ENCODE measurements at places on chromosomes 7 and 10.

GRCh38 chr7:29254591-29254990 lies 60.0 kb downstream of the CHN2 start:
- DNase-seq = no peak

GRCh38 chr7:444606-445005 lies 75.0 kb downstream of the PDGFA start:
- no peak for DNase-seq

GRCh38 chr10:5355594-5356301 lies 9.0 kb upstream of the UCN3 start:
- no peak for DNase-seq

DNA sequence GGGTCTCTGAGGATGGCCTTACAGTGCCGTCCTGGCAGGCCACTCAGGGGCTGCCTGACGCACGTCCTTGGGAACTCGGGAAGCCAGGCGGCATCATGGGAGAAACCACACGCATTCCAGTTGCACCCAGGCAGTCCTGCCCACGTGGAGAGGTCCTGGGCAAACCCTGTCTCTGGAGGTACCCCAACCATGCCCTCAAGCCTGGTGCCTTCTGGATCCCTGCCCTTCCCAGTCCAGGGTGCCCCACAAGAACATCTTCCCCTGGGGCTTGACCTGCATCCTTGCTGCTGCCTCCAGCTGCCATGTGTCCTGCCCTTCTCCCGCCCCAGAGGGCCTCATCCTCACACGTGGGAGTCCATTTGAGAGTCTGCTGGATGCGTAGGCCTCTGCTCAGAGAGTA lies 200.3 kb upstream of the PPP2R2D start:
- no peak for DNase-seq

DNA sequence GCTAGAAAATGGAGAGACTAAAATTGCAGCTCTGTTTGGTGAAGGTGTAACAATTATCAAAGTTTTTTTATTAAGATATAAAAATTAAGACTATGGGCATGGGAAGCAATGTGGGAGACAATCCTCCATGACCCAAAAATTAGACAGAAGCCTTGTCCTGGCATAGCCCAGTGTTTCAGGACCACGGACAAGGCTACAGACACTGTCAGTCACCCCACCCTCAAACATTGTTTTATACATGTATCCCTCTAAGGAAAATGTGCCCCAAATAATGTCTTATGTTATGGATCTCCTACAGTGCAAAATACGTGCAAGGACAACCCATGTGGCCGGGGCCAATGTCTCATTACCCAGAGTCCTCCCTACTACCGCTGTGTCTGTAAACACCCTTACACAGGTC lies 24.0 kb downstream of the HABP2 start:
- no peak for DNase-seq

DNA sequence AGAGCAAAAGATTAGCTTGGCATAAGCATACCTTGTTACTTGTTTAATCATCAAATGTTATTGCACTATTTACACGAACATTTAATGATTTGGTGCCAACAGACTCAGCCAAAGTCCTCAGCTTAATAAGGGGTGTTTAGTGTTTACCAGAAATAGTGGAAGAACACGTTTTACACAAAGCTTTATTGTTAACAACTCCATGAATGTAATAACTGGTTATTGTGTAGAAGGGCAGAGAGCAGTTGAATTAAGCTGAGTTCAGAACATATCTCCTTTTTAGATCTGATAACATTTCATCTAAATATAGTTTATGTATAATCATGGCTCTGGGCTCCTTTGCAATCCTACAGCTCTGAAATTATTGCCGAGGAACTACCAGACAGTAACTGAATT lies 99.1 kb downstream of the CABCOCO1 start:
- DNase-seq = no peak

DNA sequence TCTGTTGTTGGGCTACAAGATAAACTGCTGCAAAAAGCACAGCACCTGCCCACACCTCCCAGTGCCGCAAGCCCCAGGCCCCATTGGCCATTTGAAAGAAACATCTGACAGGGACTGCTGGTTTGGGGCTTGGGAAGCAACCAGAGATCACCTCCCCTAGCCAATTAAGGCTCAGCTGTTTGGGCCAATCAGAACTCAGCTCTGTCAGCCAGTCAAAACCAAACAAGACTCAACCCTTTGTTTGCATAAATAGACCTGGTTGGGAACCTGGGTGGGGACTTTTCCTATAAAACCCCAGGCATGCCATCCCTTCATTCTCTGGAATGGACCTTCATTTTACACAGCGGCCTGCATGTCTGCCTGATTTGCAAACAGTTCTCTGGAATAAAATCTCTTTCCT lies 17.2 kb upstream of the NME8 start:
- no peak for DNase-seq

- no peak for DNase-seq
Observed at GRCh38 chr7:44872787-44873186, 12.5 kb downstream of the PURB start.

DNA sequence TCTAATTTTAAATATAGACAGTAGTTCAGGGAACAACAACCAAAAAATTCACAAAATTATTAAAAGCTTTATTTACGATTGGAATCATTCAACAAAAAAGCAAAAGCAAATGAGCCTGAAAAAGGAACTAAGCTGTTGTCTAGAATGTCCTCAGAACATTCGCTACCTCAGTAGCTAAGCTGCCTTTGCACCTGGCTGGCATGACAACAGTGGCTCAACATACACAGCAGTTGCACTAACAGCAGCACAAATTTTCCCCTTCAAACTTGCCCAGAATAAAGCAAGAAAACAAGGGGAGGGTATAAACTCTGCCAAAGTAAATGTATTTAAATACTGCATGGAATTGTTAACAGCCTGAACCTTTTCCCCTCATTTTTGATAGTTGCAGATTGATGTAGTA lies 70.4 kb upstream of the GRID1 start:
- no peak for DNase-seq

- DNase-seq = no peak
Observed at GRCh38 chr7:81187753-81188152, 268.9 kb upstream of the SEMA3C start.

DNA sequence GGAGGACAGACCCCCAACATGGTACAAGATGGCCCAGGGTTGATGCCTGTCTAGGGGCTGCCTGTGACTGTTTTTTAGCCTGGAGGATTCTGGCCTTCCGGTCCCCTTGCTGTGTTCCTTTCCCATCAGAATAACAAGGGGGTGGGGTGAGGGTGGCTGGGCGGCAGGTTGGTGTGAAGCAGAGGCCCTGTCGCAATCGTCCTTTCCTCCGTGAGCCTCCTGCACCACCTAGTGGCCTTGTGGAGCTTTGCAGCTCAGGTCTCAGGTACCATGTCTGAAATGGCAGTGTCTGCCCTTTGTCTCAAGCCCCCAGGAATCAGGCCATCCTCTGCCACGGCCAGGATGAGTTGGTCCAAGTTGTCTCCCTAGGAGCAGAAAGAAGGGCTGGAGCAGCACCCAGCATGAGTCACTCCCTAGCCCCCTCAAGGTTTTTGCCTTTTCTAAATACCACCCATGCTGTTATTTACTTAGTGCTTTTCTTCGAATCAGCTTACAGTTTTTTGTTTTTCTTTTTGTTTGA lies 24.2 kb downstream of the TACR2 start:
- no peak for DNase-seq

DNA sequence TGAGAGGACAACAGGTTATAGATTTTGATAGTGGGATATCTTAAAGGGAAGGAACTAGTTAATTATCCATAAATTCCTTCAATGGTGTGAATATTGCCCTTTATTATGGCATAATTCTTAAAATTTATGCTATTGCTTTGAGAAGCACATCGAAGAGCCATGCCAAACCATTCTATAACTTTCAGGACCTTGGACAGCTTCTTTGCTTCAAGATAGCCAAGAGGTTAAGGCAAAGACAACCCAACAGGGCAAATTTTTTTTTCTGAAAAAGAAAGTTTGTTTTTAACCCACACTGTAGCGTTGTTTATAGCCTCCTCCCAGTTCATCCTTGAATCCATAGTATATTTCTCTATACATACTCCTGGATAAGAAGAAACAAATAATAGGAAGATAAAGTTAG lies 103.2 kb downstream of the NRG3 start:
- DNase-seq = peak; percentile 8

DNA sequence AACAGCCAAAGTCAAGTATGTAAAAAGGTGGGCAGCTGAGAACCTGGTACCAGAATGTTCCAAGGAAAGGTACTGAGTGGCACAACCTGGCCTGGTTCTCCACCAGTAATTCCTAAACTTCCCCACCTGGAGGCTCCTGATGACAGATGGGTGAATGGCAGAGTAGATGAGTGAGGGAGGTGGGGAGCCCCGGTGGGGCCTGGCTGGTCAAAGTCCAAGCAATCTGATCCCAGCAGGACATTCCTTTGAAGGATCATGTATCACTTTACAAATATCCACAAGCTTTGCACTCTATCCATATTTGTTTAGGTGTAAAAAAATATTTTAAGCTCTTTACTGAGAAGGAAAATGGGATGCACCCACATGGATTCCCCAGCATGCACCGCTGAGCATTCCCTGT lies 250.2 kb downstream of the DPP6 start:
- DNase-seq = no peak

DNA sequence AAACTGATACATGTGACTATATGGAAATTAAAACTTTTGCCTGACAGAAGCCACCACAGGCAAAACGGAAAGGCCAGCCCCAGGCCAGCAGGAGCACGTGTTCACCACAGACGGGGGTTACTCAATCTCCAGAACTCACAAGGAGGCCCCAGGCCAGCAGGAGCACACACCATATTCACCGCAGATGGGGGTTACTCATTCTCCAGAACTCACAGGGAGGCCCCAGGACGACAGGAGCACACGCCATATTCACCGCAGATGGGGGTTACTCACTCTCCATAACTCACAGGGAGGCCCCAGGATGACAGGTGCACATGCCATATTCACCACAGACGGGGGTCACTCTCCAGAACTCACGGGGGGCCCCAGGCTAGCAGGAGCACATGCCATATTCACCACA lies 61.5 kb downstream of the NKX6-2 start:
- DNase-seq = no peak

DNA sequence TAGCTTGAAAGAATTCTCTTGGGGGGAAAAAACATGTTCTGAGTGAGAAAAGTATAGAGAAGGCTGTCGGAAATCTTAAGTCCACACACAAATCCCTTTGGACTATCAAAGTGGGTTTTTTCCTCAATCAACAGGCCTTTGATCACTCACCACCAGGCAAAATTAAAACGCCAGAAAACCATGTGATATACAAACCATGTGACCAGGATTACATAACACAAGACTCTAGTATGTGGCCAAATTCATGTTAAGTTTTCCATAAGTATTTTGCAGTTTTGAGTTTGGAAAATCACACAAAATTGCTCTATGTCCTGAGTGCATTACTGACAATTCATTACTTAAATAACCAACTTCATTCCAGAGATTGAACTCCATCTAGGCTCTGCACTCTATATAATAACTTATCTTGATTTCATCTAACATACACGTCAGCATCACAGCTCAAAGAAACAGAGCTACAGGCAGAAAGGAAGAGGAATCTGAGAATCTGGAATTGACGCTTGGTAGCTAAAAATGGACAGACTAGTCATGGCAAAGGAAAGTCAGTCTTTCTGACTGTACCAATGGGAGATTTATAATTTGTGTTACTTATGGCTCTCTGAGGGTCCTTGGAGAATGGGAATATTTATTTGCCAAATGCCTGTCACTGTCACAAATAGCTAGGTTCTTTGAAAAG lies 383.5 kb downstream of the SFMBT2 start:
- no peak for DNase-seq

DNA sequence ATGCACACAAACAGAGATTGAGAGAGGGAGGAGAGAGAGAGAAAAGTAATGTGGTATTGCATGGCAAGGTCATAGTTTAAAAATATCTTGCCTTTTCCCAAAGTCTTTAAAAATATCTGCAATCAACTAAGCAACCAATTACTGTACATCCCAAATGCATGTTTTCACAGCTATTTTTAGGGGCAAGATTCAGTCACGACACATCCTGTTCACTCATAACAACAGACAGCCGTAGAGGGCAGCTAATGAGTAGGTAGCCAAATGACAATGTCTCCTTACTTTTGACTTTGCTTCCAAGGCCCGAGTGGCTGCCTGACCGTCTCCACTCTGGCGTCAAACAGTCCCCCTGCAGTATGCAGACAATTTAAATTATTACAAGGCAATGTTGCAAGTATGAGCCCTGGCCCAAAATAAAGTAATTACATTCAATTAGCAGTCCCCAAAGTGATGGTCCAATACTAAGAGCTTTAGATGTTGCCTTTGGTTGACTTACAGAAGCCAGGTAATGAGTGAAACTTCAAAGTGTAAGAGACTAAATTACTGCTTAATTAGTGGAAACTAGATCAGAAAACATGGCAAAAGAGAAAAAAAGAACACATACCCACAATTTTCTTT lies 162.9 kb downstream of the MBL2 start:
- DNase-seq = no peak

GRCh38 chr7:36430881-36431280 lies 41.2 kb downstream of the ANLN start:
- no peak for DNase-seq

DNA sequence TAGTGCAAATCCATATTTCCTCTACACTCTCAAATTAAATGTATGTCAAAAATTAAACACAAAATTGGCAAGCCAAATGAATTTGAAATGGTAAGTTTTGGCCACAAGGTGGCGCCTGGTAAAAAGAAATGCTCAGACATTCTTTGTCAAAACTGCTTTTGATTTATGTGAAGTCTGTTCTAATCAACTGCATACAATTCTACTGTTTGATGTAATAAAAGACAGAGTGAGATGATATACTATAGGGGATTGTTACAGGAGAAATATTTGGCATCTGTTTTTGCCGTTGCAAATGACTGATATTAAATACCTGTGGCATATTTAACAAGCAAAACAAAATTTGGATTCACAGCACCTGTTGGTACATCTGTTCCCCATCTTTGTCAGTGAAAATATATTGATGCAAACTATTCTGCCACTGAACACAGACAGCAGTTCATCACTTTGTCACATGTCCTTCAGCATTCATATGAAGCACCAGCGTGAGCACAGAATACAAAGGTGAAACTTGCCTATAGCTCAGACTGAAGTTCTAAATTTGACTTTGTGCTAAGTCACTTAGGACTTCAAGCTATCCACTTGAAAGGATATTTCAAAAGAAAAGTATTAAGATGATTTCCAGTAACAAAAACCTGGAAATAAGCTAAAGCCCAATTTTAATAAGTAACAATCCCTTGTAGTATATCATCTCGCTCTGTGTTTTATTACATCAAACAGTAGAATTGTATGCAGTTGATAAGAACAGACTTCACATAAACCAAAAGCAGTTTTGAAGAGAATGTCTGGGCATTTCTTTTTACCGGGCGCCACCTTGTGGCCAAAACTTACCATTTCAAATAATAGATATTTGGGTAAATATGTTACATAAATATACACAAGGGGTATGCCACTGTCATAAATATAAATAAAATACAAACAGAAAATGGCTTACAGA lies 10.2 kb upstream of the CH25H start:
- DNase-seq = no peak

GRCh38 chr7:141072548-141073172 lies 1.2 kb upstream of the TMEM178B start:
- no peak for DNase-seq

GRCh38 chr10:56316603-56317002 lies 44.5 kb downstream of the ZWINT start:
- DNase-seq = no peak

- DNase-seq = peak; percentile 73
Observed at GRCh38 chr7:2941216-2941859, 97.2 kb upstream of the GNA12 start.
